ENCODE measurements at places on chromosomes 3 and 15.

DNA sequence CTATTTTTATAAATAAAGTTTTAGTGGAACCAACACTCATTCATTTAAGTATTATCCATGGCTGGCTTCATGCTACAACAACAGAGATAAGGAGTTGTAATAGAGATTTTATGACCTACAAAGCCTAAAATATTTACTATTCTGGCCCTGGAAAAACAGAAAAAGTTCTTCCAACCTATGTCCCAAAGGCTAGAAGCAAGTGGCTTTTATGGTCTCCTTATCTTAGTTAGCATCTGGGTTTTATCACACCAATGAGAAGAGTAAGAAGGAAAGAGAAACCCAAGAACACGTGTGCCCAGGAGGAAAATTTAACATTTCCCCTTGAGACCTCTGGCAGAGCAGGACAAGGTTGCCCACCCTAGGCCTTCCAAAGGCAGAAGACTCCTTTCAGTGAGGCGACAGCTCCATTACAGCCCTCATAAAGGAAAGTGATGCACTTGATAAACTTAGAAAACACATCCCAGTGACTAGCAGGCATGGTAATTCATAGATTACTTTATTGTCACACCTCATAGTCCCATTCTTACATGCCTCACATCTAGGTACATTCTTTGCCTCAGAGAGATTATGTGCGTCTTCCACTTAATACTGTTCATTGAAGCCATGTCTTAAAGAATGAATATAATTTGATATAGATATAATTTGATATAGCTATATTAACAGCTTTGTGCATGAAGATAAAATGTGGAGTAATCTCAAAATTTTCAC lies 113.2 kb upstream of the ACP3 start:
- no peak for DNase-seq

GRCh38 chr3:150149651-150150051 lies 179.0 kb upstream of the PFN2 start:
- peak; percentile 30 for DNase-seq

DNA sequence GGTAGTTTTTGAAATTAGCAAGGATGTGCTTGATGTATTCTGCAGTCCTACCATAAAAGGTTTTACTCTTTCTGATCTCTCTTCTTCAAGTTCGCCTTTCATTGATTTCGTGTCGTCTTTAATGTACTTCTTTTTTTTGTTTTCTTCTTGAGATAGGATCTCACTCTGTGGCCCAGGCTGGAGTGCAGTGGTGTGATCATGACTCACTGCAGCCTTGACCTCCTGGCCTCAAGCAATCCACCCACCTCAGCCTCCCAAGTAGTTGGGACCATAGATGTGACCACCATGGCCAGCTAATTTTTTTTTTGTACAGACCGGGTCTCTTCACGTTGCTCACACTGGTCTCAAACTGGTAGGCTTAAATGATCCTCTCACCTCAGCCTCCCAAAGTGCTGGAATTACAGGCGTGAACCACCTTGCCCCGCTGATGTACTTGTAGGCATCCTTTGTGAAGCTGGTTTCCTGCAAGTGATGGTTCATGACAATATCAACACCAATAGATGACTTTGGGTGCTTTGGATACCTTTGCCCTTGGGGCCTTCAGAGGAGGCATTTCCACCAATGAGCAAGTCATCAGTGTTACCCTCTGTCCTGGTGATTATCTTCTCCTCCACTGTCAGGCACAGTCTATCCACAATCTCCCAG lies 28.9 kb upstream of the RNF7 start:
- no peak for DNase-seq

GRCh38 chr3:145182196-145182911 lies 978.6 kb downstream of the PLOD2 start:
- no peak for DNase-seq

- no peak for DNase-seq
Measured at GRCh38 chr3:33746416-33747116, 28.5 kb upstream of the CLASP2 start.

DNA sequence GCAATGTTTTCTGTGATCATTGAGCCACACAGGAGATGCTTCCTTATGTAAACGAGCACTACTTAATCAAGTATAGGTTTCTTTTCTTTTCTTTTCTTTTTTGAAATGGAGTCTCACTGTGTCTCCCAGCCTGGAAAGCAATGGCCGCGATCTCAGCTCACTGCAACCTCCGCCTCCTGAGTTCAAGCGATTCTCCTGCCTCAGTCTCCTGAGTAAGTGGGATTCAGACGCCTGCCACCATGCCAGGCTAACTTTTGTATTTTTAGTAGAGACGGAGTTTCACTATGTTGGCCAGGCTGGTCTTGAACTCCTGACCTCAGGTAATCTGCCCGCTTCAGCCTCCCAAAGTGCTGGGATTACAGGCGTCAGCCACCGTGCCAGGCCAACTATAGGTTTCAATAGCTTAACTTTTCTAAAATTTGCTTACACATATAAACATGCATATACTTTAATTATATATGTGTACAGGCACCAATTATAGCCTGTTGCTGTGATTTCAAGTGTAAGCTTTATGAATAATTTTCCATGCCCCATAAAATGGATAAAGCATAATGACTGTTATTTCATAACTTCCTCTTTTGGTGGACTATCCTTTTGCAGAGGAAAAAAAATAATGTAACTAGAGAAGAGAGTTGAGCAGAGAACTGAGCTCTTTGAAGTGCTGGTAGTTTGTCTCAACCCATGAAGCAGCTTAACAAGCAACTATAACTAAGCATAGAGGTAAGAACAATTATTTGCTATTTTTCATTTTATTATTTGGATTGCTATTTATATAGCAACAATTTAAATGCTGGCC lies 24.8 kb upstream of the MBNL1 start:
- no peak for DNase-seq

- DNase-seq = no peak
Measured at GRCh38 chr3:99384596-99384995, 253.8 kb upstream of the COL8A1 start.

DNA sequence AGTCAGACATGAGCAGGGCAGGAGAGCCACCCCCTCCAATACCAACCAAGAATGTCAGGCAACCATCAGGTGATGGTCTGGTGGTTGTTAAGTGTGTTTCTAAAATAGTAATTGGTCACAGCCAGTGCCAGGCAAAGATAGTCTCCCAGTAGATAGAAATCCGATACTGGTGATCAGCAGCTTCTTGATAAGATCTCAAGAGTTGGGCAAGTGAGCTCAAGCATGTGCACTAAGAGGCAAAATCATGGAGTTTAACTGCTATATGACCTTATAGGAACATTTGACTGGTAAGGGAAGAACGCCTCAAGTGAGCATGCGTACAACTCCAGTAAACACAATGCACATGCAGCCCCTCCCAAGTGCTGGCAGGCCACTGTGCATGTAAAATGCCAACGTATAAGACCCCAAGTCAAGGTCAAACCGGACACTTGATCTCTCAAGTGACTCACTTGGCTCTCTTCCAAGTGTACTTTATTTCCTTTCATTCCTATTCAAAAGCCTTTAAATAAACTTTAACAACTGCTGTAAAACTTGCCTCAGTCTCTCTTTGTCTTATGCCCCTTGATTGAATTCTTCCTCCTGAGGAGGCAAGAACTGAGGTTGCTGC lies 36.0 kb upstream of the CBLB start:
- no peak for DNase-seq

GRCh38 chr3:139561959-139562676 lies 22.6 kb upstream of the RBP1 start:
- DNase-seq = peak; percentile 25

DNA sequence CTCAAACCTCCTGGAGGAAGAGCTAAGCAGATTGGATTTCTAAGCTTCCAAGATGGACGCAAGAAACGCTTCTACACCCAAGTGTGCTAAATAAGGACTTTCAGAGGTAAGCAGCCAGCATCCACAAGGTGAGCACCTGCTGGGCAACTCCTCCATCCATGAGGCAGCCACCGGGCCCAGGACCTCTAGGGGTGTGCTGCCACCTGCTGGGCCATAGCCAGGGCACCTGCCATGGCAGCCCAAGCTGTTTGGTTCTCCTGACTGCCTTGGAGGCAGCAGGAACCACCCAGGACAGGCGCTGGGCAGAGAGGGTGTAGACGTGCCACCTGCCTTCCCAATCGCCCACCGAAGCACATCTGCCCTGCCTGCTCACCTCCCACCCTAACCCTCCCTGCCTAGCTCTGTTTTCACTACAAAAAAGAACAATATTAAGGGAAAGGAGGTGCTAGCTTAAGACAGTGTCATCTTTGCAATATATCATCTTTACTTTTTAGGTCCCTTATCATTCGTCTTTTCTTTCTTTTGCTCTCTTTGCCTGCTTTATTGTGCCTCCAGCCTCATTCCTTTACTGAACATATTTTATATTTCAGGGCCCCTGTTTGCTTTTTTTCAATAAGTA lies 12.9 kb downstream of the C15orf62 start:
- DNase-seq = peak; percentile 64

DNA sequence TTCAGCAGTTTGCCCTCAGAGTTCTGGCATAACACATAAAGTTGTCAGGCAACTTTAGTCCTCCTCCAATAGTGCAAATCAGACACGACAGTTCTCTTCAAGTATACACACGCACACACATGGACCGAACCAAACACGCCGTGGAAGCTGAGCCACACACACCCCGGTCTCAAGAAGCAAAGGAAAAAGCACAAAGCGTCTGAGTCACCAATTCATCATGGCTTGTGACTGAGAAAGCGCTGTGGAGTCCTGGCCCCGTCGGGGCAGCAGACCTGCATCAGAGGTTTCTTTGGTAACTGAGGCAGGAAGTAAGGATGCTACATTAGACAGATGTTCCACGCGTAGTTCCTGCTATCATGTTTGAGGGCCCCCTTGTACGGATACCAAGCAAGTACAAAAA lies 85.7 kb downstream of the VGLL4 start:
- no peak for DNase-seq

- no peak for DNase-seq
Measured at GRCh38 chr3:159938714-159939113, 49.9 kb upstream of the IL12A start.

GRCh38 chr3:181917027-181917426 lies 205.3 kb downstream of the SOX2 start:
- no peak for DNase-seq

GRCh38 chr3:155807823-155808222 lies 1.7 kb upstream of the C3orf33 start:
- no peak for DNase-seq

GRCh38 chr15:62899090-62899493 lies 143.5 kb upstream of the TPM1 start:
- peak; percentile 17 for DNase-seq

DNA sequence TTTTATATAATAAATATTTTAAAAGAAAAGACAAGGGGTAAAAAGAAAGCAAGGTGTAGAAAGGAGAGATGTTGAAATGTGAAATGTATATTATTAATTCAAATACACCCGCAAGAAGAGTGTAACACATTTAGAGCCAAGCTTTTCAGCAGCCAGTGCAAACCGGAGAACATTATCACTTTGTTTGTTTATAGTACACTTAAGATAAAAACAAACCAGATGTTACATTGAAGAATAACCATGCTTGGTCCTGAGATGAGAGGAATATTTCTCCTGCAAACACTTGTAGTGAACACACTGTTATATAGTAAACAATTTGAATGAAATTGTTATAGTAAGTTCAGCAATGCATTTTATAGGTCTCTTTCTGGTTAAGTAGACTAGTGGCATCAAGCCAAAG lies 1441.5 kb downstream of the OTOL1 start:
- DNase-seq = peak; percentile 88

DNA sequence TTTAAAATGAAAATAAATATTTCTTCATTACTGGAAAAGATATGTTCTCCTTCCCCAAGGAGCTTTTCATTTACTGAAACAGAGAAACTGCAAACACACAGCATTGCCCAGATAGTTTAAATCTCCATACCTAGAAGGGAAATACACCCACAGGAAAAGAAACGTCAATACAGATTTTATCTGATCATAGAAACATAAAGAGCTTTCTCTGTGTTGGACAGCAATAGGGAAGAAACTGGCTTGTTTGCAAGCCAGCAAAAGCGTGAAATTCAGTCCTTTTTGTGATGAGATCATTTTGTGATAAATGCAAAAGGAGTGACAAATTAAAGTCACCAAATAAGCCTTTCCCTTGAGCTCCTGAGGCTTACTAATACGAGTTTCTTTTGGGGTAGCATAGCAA lies 398.0 kb downstream of the TIGIT start:
- DNase-seq = no peak

DNA sequence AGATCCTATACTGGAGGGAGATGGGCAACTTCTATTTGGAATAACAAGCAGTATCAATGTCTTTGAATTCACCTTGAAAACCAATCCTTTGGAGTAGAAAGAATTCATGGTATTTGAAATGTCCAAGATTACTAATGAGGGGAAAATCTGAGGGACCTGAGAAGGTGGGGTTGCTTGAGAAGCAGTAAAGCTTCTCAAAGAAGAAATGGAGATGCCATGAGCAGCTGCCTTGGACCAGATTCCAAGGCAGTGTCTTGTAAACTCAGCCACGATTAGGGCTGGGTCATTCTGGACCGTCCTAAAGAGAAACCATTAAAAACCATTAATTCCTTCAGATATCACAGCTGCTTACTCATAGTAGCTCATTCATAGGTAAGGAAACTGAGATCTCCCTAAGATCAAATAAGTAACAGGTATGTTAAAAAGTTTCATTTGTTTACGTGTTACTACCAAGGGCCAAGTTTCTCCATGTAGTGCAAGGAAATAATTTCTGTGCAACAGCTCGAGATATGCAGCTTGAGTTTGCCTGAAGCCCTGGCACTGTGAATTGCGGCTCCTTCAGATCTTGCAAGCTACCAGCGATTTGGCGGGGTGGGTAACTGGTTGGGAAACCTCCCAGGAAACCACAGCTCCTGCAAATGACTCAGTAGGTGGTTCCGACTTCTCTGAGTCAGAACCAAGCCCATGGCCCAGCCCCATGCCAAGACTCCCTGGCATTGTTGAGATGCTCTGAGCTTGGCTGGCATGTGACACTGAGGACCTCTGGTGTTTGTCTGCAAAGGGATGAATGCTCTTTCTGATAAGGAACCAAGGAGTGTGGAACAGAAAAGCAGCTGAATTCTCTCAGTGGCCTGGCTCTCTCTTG lies 296.8 kb downstream of the RORA start:
- no peak for DNase-seq
